ENCODE measurements at places on chromosomes 13 and 19.

GRCh38 chr19:51626675-51627074 is 3.5 kb downstream of the SIGLEC5 start:
- DNase-seq: no peak

DNA sequence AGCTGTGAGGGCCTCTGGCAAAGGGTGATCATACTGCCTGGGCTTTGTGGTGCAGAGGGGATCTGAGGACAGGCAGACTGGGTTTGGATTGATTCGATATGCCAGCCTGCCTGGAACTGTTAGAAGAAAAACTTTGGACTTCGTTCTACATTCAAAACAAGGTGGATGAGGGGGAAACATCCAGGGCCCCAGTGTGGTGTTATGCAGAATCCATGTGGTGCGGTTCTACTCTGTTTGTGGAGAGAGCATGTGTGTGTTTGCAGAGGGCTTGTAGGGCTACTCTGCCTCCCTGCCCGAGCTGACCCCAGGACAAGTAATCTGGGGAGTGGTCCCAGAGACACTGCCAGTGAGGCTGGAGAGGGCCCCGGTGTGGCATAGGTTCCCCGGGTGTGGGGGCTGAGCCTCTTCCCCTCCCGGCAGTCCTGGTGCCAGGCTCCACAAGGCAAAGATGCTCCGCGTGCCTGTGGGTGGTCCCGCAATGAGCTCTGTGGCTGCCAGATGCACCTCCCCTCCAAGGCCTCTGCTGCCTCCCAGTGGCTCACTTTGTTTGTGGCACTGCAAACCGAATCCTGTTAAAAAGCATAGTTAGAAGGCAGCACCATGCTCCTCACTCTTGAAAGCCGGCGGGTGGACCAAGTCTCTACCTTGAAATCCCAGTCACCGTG is 22.3 kb upstream of the TFDP1 start:
- peak; percentile 20 for DNase-seq

- no peak for DNase-seq
Measured at GRCh38 chr13:32390048-32390447, 37.9 kb downstream of the N4BP2L1 start.

GRCh38 chr19:53254411-53255341 is at the start of gene ZNF677:
ZNF677 (minus strand) TSS chr19:53254873; CDS start chr19:53251550, 3,323 bp downstream.
- peak; percentile 63 for DNase-seq

- DNase-seq: no peak
Measured at GRCh38 chr13:68927387-68928026, 1180.1 kb upstream of the ATXN8OS start.
